ENCODE measurements at places on chromosomes 1 and 21. TPM values are rescaled to one million over a fixed set of nuclear protein-coding genes. Genes with fewer than 3 reads are reported as not detected.

Gene DIO1
- not detected for total RNA-seq

Gene NPHS2
- total RNA-seq, result not detected

Gene AMPD1
- total RNA-seq, result not detected

Gene NR1I3
- not detected for total RNA-seq

Gene BTBD8
- 3.8 TPM for total RNA-seq

Gene FAM151A
- total RNA-seq, result not detected

Gene NHLH1
- not detected for total RNA-seq

Gene CCDC185
- not detected for total RNA-seq
